Activated T-cell treated with anti-CD3 and anti-CD28 coated beads, Interleukin-2, amount 50 U/mL, for 72 hours (primary cell): ENCODE measurements at places on chromosomes 4 and X.

DNA sequence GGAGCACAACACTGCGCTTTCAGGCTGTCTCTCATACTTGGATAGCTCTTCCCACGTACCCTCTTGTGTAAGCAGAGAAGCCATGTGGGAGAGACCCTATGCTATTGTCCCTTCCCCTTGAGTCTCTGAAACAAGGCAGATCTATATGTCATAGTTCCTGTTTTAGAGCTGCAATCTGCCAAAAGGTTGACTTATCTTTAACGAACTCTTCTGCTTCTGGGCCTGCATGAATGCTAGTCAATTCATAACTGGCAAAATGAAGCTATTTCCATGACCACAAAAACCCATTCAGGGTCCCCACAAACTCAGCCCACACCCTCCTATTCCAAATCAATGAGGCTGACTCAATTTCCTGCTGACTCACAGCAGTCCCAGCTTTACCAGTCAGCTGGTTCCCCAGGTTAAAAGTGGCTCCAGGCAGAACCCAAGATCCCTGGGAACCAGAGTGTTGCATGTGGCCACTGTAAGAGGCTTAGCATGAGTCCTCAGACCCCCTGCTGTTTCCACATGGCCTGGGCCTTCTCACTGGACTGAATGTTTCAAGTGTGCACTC, 25.3 kb upstream of the SOD3 start:
- H3K36me3 ChIP-seq = no peaks in the 10 kb centered on the region
- H3K4me1 ChIP-seq = peaks cover 10% of the 10 kb centered on the region
- no peak overlapping the region for H3K4me3 ChIP-seq
- peaks cover 6% of the 10 kb centered on the region for H3K27me3 ChIP-seq

DNA sequence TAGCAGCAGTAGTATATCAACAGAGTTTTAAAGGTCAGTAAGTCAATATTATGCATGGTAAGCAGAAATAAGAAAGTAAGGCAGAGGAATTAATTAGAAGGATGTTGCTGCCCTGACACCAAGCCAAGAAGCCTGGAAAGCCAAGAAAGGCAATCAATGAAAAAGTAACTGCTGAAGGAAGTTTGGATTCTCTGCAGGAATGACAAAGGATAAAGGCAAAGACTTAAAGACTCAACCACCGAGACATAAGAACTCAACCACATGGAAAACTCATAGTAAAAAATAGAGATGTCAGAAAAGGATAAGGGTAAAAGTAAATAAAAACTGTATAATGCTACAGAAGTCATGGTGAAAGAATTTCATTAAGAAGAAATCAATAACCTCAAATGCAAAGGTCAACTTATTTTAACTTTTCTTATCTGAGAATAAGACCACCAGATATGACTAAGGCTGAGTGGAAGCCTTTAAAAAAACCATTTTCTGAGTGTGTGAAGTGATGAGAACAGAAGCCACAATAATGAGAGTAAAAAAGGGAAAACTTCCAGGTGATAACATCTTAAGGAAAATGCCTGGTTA, 55.2 kb downstream of the NEK1 start:
- no peaks in the 10 kb centered on the region for H3K4me1 ChIP-seq
- no peak for DNase-seq
- peaks cover 2% of the 10 kb centered on the region for H3K36me3 ChIP-seq

- no peak overlapping the region for H3K4me3 ChIP-seq
- H3K27ac ChIP-seq = no peak overlapping the region
- no peaks in the 10 kb centered on the region for H3K4me1 ChIP-seq
These were observed 66.5 kb downstream of the AR start for GRCh38 chrX:67610282-67610681.

GRCh38 chr4:72768364-72768763, 199.3 kb upstream of the ADAMTS3 start:
- H3K4me3 ChIP-seq = no peak overlapping the region
- H3K36me3 ChIP-seq = no peaks in the 10 kb centered on the region
- no peak for DNase-seq
- H3K27me3 ChIP-seq = no peaks in the 10 kb centered on the region

DNA sequence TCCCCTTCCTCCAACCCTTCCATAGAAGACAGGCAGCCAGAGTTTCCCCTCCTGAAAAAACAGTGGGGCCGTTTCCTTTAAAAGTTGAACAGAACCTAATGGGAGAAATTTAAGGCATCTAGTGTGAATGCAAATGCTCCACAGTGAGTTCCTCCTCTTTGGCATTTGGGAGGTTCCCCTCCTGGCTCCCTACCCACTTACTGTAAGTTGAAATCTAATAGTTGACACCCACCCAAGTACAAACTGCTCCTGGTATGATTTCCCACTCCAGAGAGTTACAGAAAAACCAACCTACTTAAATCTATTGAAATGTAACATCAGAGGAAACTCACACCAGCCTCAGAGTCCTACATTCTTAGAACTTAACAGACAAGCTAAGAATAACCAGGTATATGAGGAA, 17.6 kb downstream of the ENPEP start:
- DNase-seq = no peak
- H3K4me1 ChIP-seq = no peaks in the 10 kb centered on the region
- no peak overlapping the region for H3K4me3 ChIP-seq

DNA sequence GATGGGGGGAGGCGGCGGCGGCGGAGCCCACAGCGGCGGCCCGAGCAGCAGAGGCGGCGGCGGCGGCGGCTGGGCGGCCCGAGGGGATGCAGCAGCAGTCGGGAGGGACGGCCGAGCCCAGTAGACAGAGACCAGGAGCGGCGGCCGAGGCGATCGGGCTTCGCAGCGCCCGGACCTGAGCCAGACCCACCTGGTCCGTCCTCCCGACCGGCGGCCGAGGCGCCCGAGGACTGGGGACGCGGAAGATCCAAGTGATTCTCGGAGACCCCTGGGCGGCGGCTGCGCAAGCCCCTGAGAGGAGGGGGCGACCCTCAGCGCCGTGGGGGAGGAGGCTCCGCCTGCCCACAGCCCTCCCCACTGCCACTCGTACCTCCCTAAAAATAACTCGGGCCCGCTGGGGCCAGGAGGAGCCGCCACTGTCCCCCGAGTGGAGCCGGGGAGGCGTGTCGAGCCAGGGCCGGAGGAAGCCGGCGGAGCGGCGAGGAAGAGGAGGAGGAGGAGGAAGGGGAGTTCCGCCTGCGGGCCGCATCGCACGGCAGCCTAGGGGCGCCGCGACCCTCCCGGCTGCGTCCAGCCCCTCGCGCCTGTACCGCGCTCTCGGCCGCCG, 608 bp downstream of the RAPGEF2 start:
- H3K36me3 ChIP-seq = no peaks in the 10 kb centered on the region
- H3K4me1 ChIP-seq = peaks cover 62% of the 10 kb centered on the region
- no peak overlapping the region for H3K27ac ChIP-seq
- DNase-seq = peak; percentile 51
- H3K27me3 ChIP-seq = peaks cover 22% of the 10 kb centered on the region
- H3K4me3 ChIP-seq = peak overlapping the region; percentile 66

DNA sequence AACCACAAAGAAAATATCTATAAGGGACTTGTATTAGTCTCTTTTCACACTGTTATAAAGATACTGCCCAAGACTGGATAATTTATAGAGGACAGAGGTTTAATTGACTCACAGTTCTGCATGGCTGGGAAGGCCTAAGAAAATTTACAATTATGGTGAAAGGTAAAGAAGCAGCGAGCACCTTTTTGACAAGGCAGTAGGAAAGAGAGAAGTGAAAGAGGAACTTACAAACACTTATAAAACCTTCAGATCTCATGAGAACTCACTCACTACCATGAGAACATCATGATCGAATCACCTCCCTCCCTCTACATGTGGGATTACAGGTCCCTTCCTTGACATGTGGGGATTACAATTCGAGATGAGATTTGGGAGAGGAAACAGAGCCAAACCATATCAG, 856.0 kb downstream of the TRAM1L1 start:
- H3K27ac ChIP-seq = no peak overlapping the region
- H3K4me3 ChIP-seq = no peak overlapping the region
- H3K27me3 ChIP-seq = no peaks in the 10 kb centered on the region
- no peaks in the 10 kb centered on the region for H3K36me3 ChIP-seq
- no peak for DNase-seq
- H3K4me1 ChIP-seq = no peaks in the 10 kb centered on the region

GRCh38 chr4:137070614-137071013, 461.7 kb downstream of the PCDH18 start:
- H3K27ac ChIP-seq = no peak overlapping the region
- H3K4me3 ChIP-seq = no peak overlapping the region
- no peaks in the 10 kb centered on the region for H3K4me1 ChIP-seq

GRCh38 chr4:21413807-21414370, 534.7 kb downstream of the KCNIP4 start:
- H3K4me1 ChIP-seq = no peaks in the 10 kb centered on the region
- no peak overlapping the region for H3K27ac ChIP-seq
- no peaks in the 10 kb centered on the region for H3K36me3 ChIP-seq
- H3K4me3 ChIP-seq = no peak overlapping the region
- H3K27me3 ChIP-seq = no peaks in the 10 kb centered on the region
- no peak for DNase-seq

DNA sequence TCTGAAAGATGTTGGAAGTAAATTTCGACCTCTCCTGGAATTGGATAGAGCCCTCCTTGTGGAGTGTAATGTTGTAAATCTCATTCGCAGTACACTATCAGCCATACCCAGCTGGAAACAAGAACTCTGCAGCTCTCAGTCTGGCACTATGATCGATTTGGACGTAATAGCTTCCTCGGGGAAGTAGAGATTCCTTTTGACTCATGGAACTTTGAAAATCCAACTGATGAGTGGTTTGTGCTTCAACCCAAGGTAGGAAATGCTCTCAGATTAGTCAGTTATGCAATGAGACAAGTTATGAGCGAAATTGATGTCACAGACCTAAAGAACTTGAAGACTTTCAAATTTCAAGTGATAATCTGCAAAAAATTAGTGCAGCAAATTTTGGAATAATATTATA, 103.9 kb downstream of the SYTL5 start:
- H3K27me3 ChIP-seq = peaks cover 20% of the 10 kb centered on the region
- no peak overlapping the region for H3K4me3 ChIP-seq
- no peaks in the 10 kb centered on the region for H3K36me3 ChIP-seq
- no peak for DNase-seq
- no peak overlapping the region for H3K27ac ChIP-seq

DNA sequence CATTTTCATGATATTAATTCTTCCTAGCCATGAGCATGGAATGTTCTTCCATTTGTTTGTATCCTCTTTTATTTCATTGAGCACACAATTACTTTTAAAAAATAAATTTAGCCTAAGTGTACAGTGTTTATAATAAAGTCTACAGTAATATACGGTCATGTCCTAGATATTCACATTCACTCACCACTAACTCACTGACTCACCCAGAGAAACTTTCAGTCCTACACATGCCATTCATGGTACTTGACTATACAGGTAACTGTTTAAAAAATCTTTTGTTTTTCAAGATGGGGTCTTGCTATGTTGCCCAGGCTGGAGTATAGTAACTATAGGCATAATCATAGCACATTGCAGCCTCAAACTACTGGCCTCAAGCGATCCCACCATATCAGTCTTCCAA, 348.1 kb downstream of the RAPGEF2 start:
- H3K4me3 ChIP-seq = no peak overlapping the region
- H3K36me3 ChIP-seq = no peaks in the 10 kb centered on the region
- H3K27ac ChIP-seq = no peak overlapping the region
- no peaks in the 10 kb centered on the region for H3K4me1 ChIP-seq

GRCh38 chr4:149638073-149638472, 177.6 kb downstream of the IQCM start:
- H3K4me3 ChIP-seq = no peak overlapping the region
- no peaks in the 10 kb centered on the region for H3K27me3 ChIP-seq
- no peaks in the 10 kb centered on the region for H3K36me3 ChIP-seq

DNA sequence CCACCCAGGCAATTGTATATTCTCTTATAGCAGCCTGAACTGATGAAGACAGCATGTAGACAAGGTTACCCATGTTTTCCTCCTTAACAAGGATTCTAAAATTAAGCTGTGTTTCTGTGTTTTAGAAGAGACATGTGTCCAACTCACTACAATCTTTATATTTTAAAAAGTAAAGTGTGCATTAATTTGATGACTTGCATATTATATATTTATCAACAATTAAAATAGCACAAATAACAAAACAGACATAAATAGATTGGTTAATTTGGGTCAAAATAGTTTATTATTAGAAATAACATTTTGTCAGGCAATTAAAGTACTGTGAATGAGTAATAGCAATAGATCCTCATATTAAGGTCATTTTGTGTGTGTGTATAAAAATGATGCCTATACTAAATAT, 357.1 kb downstream of the PDGFC start:
- no peak overlapping the region for H3K27ac ChIP-seq
- H3K4me3 ChIP-seq = no peak overlapping the region
- H3K36me3 ChIP-seq = no peaks in the 10 kb centered on the region
- no peak for DNase-seq
- no peaks in the 10 kb centered on the region for H3K27me3 ChIP-seq
- H3K4me1 ChIP-seq = no peaks in the 10 kb centered on the region

- H3K4me3 ChIP-seq = no peak overlapping the region
- peaks cover 11% of the 10 kb centered on the region for H3K4me1 ChIP-seq
- peaks cover 4% of the 10 kb centered on the region for H3K36me3 ChIP-seq
- no peak for DNase-seq
- H3K27me3 ChIP-seq = peaks cover 17% of the 10 kb centered on the region
These were observed 98.0 kb downstream of the RELL1 start for GRCh38 chr4:37588150-37588549.

DNA sequence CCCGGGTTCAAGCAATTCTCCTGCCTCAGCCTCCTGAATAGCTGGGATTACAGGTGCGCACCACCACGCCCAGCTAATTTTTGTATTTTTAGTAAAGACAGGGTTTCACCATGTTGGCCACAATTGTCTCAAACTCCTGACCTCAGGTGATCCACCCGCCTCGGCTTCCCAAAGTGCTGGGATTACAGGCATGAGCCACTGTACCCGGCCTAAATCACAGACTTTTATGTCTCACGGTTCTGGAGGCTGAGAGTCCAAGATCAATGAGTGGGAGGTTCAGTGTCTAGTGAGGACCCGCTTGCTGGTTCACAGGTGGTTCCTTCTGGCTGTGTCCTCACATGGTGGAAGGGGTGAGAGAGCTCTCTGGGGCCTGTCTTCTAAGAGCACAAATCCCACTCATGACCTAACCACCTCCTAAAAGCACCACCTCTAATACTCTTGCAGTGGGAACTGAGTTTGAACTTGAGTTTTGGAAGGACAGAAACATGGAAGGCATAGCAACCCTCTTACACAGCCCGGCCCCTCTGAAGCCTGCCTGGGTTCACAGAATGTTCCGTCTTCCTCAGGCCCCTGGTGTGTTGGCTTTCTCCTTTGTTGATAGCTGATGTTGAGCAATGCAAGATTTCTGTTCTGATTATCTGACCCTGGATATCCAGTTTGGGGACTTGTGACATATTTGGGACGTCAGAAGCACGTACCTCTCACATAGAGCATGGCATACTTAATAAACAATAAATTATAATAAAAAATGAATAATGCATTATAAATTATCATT, 1.9 kb upstream of the AKAP17A start:
- DNase-seq = no peak
- H3K27ac ChIP-seq = peak overlapping the region; percentile 43
- no peaks in the 10 kb centered on the region for H3K27me3 ChIP-seq

- no peak for DNase-seq
- H3K27me3 ChIP-seq = peaks cover 36% of the 10 kb centered on the region
- H3K36me3 ChIP-seq = peaks cover 4% of the 10 kb centered on the region
- no peaks in the 10 kb centered on the region for H3K4me1 ChIP-seq
- H3K4me3 ChIP-seq = no peak overlapping the region
These were observed 132.2 kb upstream of the NDP start for GRCh38 chrX:44105228-44105913.
